ENCODE measurements at places on chromosomes 5 and 9.

DNA sequence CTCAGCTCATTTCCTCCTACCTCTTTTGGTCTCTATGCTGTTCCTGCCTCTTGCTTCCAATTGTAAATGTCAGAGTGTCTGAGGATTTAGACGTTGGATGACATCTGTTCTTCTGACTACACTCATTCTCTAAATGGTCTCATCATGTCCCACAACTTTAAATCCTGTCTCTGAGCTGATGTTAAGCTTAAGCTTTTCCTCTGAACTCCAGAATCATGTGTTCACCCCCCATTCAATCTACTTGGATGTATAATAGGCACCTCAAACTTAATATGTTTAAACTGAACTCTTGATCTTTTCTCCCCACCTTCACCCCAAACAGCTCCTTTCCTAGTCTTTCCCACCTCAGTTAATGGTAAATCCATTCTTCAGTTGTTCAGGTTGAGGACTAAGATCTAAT lies 433.6 kb downstream of the CSNK1G3 start:
- DNase-seq = no peak

- DNase-seq = no peak
Measured at GRCh38 chr5:133930061-133930812, 38.2 kb downstream of the C5orf15 start.

- DNase-seq = no peak
Measured at GRCh38 chr5:17378346-17378997, 119.6 kb upstream of the TAF11L2 start.

DNA sequence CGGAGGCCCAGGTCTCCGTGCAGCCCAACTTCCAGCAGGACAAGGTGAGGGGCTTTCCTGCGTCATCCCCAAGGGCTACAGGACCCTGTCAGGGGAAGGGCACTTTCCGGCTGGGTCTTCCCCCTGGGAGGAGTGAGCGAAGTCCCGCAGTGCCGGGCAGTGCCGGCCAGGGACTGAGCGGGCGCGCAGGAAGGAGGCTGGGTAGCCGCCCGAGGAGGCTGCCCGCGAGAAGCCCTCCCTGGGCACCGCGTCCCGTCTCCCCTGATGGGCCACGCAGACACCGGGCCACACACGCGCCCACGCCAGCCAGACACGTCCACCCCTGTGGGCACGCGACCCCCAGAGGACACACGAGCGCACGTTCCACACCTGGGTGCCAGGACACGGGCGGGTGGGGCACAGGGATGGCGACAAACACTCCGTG lies 357 bp downstream of the PTGDS start:
- no peak for DNase-seq

DNA sequence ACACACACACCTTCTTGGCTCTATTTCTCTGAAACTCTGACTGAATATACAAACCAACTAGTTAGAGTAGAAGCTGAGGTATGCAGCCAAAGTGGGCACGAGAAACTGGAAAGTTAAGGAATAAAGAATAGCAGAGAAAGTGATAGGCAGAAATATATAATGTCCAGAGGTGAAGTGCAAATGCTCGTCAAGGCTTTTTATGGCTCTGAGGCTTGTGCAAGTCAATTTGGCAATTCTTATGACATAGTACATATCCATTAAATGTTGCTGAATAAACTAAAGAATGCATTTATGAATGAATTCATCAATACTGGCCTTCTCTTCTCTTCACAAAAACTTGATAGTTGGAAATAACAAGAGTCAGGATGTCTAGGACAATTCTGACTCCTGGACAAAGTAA lies 490.1 kb upstream of the DMAC1 start:
- no peak for DNase-seq

- no peak for DNase-seq
Measured at GRCh38 chr9:133130685-133131244, 9.7 kb upstream of the RALGDS start.

- DNase-seq = no peak
Measured at GRCh38 chr5:75623846-75624245, 12.6 kb downstream of the ANKDD1B start.

- DNase-seq = no peak
Measured at GRCh38 chr5:9351546-9351945, 194.3 kb downstream of the SEMA5A start.

- DNase-seq = no peak
Measured at GRCh38 chr5:42828671-42829070, 17.0 kb upstream of the SELENOP start.

DNA sequence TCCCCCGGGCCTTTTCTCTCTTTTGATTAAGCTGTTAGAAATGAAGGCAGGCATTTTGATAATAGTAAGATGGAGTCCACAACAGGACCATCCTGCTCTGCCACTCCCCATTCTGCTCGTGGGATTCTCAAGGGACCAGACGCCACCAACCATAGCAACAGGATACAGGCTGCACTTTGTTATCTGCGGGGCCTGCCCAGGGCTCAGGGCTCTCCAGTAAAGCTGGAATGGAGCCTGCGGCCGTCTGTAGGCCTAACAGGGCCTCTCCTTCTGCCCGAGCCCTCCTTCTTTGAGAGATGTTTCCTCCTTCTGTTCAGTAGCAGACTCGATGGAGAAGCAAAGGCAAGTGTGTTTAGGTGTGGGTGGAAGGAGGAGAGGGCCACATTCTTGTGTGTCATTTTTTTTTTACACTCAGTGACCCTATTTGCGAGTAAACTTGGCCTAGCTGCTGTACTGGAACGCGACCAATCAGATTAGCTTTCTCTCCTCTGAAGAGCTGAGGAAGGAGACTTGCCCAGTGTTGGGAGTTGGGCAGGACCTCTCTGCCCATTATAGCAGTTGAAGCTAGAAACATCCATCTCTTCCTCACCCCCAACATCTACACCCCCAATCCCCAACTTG lies 8.9 kb upstream of the EPB41L4B start:
- DNase-seq = no peak

DNA sequence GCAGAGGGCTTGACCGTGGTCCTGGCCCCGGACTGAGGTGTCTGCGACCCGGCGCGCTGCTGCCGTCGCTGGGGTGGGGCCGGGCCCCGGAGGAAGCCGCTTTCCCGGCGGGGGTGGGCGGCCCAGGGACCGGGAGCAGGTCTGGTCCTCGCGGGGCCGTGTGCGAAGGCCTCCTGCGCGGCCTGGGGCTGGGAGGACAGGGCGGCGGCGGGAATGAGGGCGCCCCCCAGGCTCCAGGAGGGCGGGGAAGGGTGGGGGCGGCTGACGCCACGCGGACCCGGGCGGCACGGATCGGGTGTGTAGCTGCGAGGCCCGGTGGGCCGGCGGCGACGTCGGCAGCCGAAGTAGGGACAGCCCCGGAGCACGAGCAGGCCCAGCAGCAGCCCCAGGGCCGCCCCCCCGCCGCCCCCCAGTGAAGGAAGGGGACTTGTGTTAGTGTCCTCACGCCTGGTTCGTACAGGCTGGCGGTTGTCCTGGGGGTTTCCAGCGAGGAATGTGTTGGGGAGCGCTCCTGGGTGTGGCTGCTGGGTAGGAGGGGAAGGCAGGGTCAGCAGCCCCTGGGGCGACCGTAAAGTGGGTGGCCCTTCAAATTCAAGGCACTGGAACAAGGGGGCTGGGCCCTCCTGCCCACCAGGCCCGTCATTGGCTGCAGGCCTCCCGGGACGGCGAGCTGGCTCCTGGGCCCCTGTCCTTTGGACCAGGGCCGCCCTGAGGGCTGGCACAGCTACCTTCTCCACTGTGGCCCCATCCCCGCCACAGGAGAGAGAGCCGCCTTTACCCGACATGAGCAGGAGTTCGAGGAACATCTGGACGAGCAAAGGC lies 597 bp upstream of the TMEM250 start:
- no peak for DNase-seq

GRCh38 chr5:141695627-141696215 lies 13.7 kb upstream of the ARAP3 start:
- DNase-seq = no peak

GRCh38 chr5:129079496-129079895 lies 15.1 kb upstream of the ISOC1 start:
- DNase-seq = no peak

Data from osteocyte (in vitro differentiated cells).